Fibroblast of pulmonary artery (primary cell): ENCODE measurements at places on chromosomes 3 and 15.
A peak's percentile ranks its signal among the peaks of the same experiment; 100 is the strongest.

GRCh38 chr3:98555025-98555379 is 23.2 kb downstream of the GPR15 start:
- no peak for DNase-seq

GRCh38 chr3:127791221-127791913 is 30.9 kb downstream of the MGLL start:
- DNase-seq: peak; percentile 39

GRCh38 chr3:134277066-134277660 is 26.5 kb upstream of the RYK start:
- DNase-seq: no peak

- no peak for DNase-seq
Observed at GRCh38 chr3:126414961-126415660, 20.4 kb downstream of the CFAP100 start.

GRCh38 chr3:41247055-41248004 is 48.0 kb downstream of the CTNNB1 start:
- DNase-seq: no peak

DNA sequence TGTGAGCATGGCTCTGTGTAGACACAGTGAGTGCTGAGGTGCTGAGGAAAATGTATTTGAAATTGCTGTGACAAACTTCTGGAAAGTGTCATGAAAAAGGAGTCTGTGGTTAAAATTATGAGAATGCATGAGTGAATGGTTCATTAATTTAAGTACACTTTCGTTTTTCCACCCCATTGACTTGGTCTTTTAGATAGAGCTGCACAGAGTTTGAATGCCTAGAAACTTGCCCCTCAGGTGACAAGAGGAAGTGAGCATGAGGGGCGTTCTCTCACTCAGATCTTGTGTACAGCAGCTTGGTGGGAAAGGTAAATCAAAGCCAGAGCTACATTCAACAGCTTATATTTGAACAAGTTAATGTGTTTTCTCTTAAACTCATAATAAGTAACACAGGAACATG is 296.8 kb downstream of the WDR72 start:
- no peak for DNase-seq

DNA sequence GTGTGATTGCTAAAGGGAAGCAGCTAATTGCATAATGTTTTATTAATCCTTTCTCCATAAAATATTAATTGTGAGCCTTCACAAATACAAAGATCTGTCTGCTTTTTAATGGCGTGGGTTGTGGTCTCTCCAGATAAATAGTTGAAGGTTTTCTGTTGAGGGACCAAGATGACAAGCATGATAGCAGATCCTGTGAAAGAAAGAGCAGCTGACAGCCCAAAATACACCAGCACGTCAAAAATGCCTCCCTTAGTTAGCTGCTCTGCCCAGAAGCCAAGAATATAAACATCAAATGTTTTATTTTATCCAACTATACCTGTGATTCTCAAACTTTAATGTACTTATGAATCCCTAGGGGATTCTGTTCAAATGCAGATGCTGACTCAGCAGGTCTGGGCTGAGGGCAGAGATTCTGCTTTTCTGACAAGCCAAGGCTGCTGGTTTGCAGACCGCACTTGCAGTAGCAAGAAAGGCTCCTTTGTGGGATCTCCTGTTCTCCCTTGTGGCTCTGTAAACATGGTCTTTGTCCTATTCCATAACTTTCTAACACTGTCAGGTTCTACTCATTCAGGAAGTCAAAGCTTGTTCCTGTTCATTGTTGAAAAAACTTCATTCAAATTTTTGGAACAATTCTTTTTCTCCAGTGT is 119.1 kb upstream of the SLC25A36 start:
- DNase-seq: no peak

GRCh38 chr3:155196131-155197021 is 97.1 kb downstream of the STRIT1 start:
- DNase-seq: no peak

DNA sequence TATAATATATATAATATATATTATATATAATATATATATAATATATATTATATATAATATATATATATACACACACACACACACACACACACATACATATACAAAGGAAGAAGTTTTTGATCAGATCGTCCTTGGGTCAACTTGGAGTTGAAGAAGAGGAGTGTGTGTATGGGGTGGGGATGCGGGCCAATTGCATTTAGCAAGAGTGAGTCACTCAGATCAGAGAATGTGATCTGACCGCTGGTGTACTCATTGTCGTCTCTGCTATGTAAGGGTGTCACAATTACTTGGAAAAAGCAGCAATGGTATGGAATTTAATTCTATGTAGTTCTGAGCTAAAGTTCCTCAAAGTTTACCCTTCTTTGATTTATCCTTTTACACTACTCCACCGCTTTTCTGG is 4.6 kb upstream of the VGLL3 start:
- DNase-seq: peak; percentile 89

- no peak for DNase-seq
Observed at GRCh38 chr3:3632449-3632848, 166.8 kb upstream of the LRRN1 start.

DNA sequence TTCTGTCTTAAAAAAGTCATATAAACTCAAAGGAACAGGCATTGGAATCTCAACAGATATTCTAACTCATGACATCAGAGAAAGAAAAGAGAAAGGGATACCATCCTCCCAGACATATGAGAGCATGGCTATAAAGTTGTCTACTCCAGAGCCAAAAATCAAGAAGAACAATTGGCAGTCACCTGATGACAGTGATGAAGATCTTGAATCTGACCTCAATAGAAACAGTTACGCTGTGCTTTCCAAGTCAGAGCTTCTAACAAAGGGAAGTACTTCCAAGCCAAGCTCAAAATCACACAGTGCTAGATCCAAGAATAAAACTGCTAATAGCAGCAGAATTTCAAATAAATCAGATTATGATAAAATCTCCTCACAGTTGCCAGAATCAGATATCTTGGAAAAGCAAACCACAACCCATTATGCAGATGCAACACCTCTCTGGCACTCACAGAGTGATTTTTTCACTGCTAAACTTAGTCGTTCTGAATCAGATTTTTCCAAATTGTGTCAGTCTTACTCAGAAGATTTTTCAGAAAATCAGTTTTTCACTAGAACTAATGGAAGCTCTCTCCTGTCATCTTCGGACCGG is 35.9 kb downstream of the UNC13C start:
- no peak for DNase-seq

DNA sequence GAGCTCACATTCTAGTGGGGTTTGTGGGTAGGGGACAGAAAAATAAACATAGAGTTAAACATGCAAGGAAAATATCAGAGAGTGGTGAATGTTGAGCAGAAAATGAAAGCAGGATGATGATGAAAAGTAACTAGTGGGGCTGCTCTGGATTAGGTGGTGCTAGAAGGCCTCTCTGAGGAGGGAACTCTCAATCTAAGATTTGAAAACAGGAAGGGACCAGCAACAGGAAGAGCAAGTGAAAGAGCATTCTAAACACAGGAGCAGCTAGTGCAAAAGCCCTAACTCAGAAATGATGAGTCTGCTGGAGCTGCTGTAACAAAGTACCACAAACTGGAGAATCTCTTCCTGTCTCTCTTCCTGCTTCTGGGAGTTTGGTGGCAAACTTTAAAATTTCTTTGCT is 468.6 kb upstream of the AGTR1 start:
- DNase-seq: no peak

GRCh38 chr3:99925584-99926230 is 108.0 kb downstream of the CMSS1 start:
- peak; percentile 82 for DNase-seq

DNA sequence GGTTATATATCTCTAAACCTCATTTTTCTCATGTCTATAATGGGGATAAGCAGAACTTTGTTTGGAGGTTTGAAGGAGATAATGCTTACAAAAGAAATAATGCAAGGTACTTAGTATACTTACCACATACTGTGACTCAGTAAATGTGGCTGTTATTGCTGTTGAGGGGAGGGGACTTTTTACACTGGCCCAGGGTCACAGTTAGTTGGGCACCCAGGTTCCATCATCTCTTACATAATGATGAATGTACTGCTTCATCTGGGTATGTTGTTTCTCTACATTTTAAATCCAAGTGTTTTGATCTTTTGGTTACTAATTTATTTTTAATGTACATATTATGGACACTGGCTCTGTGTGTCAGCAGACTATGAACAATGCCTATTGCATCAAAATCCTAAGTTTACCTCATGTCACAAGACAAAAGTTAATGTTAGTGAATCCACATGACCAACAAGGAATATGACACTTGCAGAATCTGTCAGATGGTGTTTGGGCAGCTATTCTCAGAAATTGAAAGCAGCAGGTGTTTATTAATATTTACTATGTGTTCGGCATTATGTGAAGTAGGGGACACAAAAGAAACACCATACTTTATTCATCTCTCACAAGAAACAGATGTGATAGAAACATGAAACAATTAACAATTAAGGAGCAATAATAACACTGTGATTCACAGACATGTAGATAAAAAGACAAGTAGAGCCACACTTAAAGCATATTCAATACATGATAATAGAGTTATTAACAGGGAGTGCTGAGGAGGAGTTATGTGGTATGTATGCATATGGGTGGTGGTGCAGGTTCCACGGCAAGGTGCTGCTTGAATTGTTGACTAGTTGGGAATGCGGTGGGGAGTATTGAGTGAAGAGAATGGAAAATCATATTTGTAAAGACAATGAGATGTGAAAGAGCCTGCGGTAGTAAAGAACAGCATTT is 109.7 kb downstream of the GALK2 start:
- DNase-seq: no peak

DNA sequence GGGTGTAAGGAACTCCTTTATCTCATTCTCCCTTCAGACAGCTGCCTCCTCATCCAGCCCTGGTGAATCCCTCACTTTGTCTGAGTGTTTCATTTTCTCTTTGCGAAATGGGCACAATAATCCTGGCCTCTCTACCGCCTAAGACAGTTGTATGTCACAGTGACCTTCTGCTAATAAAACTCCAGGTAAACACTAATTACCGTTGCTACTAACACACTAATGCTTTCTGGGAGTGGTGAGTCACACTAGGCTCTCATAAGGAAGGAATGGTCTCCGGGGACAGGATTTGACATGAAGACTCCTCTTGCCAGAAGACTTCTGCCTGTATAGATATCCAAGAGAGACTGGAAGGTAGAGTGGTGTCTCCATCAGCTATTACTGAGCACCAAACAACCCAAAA is 71.7 kb upstream of the SNRK start:
- DNase-seq: no peak

DNA sequence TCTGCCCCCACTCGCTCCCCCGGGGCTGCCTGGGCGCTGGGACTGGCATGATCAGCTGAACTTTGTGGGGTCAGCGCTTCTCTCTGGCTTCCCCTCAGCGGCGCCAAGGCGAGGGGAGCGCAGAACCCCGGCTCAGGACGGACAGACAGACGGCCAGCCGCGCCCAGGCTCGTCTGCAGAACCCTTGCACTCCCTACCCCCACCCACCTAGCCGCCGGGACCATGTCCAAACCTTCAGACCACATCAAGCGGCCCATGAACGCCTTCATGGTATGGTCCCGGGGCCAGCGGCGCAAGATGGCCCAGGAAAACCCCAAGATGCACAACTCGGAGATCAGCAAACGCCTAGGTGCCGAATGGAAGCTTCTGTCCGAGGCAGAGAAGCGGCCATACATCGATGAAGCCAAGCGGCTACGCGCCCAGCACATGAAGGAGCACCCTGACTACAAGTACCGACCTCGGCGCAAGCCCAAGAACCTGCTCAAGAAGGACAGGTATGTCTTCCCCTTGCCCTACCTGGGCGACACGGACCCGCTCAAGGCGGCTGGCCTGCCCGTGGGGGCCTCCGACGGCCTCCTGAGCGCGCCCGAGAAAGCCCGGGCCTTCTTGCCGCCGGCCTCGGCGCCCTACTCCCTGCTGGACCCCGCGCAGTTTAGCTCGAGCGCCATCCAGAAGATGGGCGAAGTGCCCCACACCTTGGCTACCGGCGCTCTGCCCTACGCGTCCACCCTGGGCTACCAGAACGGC is 621 bp downstream of the SOX14 start:
- DNase-seq: no peak

DNA sequence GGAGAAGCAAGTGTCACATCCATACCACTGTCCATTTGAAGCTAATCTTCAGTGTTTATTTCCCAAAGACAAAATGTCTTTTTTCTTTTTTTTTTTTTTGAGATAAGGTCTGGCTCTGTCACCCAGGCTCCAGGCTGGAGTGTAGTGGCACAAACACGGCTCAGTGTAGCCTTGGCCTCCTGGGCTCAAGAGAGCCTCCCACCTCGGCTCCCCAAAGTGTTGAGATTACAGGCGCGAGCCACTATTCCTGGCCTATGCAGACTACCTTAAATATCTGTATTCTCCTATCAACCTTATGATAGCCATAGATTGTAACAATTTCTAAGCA is 27.7 kb upstream of the VPS33B start:
- DNase-seq: no peak

GRCh38 chr15:66025015-66025452 is 155.7 kb downstream of the RAB11A start:
- DNase-seq: no peak
